ENCODE measurements at places on chromosomes 16 and 17.

DNA sequence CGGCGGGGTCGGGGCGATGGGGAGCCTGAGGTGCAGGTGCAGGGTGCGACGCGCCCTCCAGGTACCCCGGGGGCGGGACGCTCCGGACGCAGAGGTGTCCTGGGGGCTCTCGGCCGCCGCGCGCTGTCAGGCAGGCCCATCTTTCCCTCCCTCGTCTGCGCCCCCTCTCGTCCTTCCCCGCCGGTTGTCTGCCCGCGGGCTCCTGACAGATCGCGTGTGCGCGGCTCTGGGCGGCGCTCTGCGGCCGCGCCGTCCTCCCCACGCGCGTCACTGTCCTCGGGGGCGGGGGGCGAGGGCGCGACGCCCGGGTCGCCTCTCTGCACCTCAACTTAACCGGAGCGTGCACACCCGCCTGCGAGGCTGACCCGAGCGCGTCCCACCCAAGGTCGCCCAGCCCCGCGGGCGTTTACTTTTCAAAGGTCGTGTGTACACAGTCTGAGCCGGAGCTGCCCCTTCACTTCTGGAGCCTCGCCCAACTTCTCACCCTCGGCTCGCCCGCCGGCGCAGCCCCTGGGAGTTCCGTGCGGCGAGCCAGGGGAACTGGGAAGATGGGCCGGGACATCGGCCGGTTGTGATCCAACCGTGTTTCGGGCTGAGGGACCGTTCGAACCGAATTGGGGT lies 512 bp downstream of the AKAP1 start:
- peak; percentile 43 for DNase-seq

- peak; percentile 39 for DNase-seq
Measured at GRCh38 chr17:19338031-19338990, 24.2 kb downstream of the B9D1 start.

DNA sequence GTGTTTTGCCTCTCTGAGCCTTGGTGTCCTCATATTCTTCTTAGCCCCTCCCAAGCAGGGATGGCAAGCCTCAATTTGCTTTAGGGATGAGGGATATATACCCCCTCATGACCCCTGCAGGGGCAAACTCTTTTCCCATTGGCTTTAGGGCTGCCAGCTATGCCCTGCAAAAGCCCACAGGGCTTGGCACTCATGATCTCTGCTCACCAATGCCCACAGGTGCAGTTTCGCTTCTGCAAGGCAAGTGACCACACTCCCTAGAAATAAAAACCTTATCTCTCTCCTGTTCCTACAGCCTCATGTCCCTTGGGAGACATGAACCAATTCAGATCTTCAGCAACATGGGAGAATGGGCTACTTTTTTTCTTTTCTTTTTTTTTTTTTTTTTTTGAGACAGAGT lies 8.8 kb downstream of the BEAN1 start:
- no peak for DNase-seq

DNA sequence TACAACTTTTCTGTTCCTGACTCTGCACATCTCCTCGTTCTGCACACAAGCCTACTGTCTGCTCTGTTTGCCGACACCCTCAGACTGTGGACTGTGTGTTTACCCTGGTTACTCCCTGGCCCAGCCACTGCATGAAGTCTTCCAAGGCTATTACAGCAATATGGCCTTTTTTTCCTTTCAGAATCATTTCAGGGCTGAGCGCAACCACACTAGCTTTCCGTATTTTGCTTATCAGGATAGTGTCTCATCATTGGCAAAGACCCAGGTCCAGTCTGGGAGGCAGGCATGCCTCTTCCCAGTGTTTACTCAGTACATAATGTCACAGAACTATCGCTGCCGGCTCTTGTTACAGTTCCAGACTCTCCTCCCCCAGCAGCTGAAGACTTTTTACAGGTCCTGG lies 10.1 kb downstream of the DNAH9 start:
- DNase-seq: no peak

- peak; percentile 11 for DNase-seq
Measured at GRCh38 chr17:76909971-76910760, 42.0 kb downstream of the MGAT5B start.

DNA sequence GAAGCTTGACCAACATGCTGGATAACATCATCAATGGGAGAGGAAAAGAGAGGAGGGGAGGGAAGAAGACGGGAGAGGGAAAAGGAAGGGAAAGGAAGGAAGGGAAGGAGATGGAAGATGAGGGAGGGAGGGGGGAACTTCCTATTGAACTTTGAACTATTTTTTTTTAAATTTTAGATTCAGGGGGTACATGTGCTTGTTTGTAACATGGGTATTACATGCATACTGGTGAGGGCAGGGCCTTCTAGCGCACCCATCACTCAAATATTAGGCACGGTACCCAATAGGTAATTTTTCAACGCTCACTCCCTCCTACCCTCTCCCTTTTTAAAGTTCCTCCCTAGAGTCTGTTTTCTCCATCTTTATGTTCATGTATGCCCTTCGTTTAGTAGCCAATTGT lies 383.2 kb upstream of the XYLT1 start:
- DNase-seq: no peak

DNA sequence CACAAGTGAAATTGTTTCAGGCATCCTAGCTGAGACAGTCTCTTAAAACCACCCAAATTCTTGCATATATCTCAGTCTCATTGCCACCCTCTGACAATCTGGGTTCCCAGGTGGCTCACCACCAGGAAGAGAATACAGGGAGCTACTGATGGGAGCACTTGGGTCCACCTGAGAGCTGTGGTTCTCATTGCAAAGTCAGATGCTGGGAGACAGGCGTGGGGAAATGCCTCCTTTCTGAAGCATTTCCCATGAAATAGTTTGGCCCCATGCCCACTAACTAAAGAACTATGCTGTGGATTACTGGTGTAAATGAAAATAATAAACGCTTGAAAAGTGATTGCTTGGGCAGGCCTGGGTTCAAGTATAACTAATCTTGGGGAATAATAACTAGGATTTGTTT lies 70.3 kb downstream of the CMC2 start:
- DNase-seq: no peak

DNA sequence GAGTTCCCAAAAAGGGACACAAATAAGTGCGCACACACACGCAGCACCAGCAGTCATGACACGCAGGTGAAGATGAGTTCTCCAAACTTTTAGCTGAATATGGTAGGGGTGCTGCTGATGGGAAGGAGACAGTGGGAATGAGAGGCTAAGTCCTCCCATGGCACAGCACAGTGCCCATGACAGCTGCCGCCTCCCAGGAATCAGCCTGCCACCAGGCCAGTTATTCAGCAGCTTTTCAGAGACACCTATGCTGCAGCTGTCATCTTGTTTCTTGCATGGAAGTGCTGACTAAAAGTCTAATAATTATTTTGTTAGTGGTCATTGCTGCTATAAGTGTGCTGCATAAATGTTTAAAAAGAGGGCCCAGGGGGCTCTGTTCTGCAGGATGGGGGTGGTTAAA lies 12.2 kb downstream of the WFIKKN2 start:
- no peak for DNase-seq

GRCh38 chr16:64217789-64218535 lies 903.9 kb downstream of the CDH11 start:
- no peak for DNase-seq

- DNase-seq: no peak
Measured at GRCh38 chr17:55190748-55191147, 74.0 kb upstream of the HLF start.

DNA sequence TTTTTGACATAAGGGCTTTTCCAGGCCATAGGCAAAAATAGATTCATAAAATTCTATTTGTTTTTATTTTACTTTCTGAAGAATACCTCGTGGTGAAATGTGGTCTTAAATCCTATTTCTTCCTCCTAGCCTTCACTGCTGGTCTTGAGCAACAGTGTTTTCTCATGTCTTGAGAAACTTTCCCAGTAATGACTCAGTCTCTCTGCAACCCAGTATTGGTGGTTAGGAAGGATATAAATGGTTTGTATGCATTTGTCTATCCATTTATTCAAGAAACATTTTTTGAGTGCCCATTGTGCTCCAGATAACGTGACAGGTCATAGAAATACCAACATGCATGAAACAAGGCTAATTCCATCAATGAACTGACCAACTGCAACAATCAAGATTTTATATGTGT lies 213.9 kb downstream of the TMEM114 start:
- DNase-seq: no peak

DNA sequence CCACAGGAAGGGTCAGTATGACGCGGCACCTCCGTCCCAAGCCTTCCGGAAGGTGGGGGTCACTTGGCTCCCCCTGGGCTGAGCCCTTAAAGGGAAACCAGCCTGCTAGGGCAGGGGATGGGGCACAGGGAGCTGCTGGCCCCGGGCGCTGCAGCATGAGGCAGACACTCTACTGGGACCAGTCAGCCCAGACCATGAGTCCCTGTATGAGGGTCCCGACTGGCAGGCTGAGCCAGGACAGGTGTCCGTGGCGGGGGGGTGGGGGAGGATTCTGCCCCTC lies 43.4 kb upstream of the ZC3H18 start:
- no peak for DNase-seq

DNA sequence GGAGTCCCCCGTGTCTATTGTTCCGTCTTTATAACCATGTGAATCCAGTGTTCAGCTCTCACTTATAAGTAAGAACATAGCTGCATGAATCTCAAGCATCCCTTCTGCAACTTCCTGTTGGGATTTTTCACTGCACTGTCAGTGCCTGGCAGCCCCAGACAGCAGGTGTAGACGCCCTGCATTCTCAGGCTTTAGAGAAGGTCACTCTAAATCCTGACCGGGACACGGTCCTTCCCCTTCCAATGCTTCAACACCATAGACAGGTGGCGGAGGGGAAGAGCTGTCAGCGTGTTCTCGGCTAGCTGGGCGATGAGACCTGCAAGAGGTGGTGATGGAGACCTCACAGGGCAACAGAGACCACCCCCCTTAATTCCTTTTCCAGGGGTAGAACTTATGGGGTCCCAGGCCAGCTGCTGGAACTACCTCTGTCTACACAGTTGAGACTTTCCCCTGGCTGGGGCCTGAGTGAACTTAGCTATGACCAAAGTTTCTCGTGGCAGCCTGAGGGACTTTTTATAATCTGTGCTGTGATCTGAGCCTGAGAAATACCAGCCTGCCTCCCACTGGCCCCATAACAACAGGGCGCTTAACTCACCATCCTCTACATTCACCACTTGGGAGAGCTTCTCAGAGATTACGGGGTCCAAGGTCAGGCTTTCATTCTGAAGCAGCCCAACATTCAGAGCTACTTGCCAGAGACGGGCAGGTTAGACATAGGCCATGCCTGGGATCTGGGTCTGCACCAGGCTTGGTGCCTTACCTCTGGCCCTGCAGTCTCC lies 143.2 kb upstream of the TNRC6C start:
- DNase-seq: no peak

- DNase-seq: no peak
Measured at GRCh38 chr16:29694384-29695195, 15.6 kb downstream of the QPRT start.

- DNase-seq: no peak
Measured at GRCh38 chr17:79919862-79920720, 80.9 kb upstream of the CBX4 start.

DNA sequence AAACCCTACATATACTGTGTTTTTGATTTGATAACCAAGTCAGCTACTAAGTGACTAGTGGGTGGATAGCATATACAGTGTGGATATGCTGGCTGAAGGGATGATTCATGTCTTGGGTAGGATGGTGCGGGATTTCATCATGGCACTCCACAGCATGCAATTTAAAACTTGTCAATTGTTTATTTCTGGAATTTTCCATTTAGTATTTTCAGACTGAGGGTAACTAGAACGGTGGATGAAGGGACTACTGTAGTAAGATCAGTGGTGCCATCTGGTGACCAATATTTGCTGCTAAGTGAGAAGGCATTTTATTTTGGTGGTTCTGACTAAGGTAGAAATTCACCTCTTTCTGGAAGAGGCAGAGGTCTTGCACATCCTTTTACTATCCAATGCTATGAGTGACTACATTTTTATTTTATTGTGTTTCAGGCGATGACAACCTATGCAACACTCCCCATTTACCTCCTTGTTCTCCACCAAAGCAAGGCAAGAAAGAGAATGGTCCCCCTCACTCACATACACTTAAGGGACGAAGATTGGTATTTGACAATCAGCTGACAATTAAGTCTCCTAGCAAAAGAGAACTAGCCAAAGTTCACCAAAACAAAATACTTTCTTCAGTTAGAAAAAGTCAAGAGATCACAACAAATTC lies 3.1 kb downstream of the CDC6 start:
- no peak for DNase-seq

DNA sequence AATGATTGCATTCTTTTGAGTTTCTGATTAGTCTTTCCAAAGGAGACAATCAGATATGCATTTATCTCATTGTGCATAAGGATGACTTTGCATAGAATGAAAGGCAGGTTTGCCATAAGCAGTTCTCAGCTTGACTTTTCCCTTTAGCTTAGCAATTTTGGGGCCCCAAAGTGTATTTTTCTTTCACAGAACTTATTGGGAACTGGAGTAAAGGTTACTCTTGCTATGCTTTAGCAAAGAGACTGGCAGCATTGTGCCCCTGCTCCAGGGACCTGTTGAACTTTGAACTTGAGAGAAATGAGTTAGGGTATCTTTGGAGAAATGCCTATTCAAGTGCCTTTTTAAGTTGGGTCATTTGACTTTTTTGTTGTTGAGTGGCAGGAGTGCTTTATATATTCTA lies 17.0 kb downstream of the TAT start:
- DNase-seq: no peak

- DNase-seq: no peak
Measured at GRCh38 chr17:30413109-30413508, 34.4 kb downstream of the CPD start.

All from stimulated activated CD4-positive, alpha-beta T cell treated with anti-CD3 and anti-CD28 coated beads, Interleukin-15, amount 100 ng/mL, for 1 hour (primary cell).